CD14-positive monocyte (primary cell): ENCODE measurements at places on chromosomes 13 and 19.

GRCh38 chr13:60331249-60332012 is 65.6 kb upstream of the TDRD3 start:
- DNase-seq, result no peak

- no peak for DNase-seq
Measured at GRCh38 chr13:46472384-46472783, 80.6 kb upstream of the LRCH1 start.

- no peak for DNase-seq
Measured at GRCh38 chr13:78722700-78723099, 63.7 kb upstream of the OBI1 start.

- no peak for DNase-seq
Measured at GRCh38 chr19:33396701-33397535, 23.4 kb downstream of the CEBPG start.

GRCh38 chr13:110380359-110381028 is 73.4 kb downstream of the COL4A2 start:
- DNase-seq, result no peak

DNA sequence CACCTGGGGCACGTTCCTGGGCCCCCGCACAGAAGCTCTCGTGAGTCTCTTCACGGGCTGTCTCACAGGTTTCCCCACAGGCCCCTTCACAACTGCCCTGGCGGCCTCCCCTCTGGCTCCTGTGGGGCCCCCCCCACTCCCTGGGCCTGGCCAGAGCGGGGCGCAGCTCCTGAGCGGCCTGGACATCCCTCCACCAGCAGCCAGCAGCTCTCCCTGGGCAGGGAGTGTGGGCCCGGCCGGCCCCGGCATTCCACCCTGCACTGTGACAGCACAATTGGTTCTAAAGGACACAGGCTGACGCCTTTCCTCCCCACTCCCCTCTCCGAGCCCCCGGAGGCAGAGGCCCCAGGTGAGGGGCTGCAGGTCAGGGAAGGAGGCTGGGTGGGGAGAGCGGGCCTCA is 9.5 kb upstream of the TIMM13 start:
- DNase-seq, result no peak

DNA sequence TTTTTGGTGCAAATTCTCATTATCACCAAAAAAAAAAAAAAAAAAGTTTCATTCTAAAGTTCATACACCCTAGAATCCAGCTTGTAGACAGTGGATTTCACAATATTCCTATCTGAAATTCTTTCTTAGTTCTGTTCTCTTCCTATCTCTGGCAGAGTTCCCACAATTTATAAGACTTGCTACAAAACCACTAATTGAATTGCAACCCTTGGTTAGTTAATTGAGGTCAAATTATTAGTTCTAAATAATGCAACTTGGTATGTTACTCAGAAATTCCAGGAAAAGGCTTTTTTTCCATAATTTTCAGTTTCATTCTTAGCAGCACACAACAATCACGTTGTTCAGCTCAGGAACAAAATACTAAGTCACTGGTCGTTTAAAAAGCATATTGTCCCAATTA is 58.5 kb downstream of the SPATA13 start:
- DNase-seq, result no peak

DNA sequence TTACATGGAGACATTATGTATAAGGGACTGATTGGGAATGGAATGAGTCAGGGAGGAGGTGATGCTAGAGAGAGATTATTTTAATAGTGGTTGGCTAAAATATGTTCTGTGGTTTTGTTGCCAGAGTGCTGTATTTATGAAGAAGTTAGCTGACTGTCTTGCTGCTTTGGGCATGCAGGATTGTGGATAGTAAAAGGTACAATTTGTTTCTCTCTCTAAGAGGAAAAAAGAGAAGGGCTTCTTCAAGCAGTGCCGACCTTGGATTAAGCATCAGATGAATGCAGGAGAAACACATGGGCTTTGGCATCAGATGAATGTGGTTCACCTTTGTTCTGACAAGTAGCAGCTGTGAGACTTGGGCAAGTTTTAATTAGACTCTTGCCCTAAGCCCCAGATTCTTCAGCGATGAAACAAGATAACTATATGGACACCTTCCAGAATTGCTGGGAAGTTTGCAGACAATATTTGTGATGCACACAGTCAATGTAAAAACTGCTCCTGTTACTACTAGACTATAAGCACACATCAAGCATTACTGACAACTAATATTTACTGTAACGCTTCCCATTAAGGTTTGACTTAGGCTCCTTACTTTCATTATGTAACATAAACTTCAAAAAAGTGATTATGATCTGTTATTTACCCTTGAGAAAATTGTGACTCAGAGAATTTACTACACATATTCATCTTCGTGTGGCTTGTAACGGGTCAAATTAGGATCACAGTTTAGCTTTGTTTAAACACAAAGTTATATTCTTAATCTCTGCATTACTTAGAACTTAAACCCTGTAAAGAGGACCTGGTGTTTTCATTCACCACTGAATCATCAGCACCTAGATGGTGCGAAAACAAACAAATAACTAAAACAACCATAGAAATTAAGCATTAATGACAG is 824.0 kb downstream of the PCDH9 start:
- DNase-seq, result no peak

- no peak for DNase-seq
Measured at GRCh38 chr19:2355168-2356035, 4.7 kb upstream of the TMPRSS9 start.

DNA sequence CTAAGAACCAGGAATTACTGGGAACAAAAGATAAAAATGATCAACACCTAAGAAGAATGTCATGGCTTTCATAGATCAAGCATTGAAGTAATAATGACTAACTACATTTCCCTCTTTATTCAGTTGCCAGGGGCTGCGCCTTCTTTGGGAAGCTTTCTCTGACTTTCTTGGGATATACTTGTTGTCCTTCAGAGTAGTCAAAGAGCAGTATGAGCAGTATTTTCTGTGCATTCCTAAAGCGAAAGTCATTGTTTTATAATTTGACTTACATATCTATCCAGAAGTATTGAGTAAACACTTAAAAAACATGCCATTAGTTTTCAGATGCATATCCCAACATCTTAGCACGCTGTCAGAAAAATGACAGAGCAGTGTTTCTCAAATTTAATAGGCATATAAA is 2412.4 kb downstream of the PCDH9 start:
- no peak for DNase-seq

- DNase-seq, result no peak
Measured at GRCh38 chr13:41085961-41086585, 24.8 kb downstream of the WBP4 start.

GRCh38 chr13:80881495-80881894 is 540.6 kb upstream of the SPRY2 start:
- DNase-seq, result no peak

GRCh38 chr19:38650172-38650775 is 2.8 kb downstream of the ACTN4 start:
- DNase-seq, result no peak

DNA sequence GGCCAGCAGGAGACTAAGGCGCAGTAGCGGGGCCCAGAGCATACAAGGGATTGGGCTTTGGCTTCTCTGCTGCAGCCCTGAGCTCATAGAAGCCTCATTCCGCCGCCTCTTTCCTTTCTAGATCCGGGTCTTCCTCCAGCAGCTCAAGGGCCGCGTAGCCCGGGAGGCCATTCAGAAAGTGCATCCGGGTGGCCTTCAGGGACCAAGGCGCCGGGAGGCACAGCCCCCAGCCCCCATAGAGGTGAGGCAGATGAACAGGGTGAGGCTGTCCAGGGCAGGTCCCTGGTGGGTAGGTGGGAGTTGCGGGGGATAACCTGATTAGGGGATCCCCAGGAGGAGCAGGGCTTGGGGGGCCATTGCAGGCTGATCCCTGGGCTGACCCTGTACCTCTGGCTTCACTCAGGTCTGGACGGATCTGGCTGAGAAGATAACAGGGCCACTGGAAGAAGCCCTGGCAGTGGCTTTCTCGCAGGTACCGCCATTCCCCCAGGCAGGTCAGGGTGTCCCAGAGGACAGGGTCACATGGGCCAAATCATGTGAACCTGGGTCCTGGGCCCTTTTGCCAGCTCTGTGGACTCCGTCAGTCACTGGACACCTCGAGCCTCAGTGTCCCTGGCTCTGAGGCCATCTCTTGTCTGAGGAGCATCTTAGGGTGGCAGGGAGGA is 1.3 kb downstream of the SNAPC2 start:
- DNase-seq, result no peak

DNA sequence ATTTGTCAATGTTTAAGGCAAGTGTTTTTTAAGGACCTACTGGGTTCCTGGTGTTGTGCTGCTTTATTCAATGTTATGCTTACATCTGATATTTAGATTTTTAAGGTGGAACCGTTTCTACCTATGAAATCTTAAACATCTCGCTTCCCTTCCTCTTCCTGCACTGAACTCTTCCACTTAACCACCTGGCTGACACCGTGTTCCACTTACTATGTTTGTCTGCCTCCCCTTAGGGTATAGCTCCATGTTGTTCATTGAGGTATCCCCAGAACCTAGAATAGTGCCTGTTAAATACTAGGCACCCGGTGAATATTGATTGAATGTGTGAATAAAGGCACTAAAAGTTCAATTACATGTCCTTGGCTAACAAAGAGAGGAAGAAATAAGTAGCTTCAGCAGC is 104.9 kb downstream of the RNF17 start:
- no peak for DNase-seq

DNA sequence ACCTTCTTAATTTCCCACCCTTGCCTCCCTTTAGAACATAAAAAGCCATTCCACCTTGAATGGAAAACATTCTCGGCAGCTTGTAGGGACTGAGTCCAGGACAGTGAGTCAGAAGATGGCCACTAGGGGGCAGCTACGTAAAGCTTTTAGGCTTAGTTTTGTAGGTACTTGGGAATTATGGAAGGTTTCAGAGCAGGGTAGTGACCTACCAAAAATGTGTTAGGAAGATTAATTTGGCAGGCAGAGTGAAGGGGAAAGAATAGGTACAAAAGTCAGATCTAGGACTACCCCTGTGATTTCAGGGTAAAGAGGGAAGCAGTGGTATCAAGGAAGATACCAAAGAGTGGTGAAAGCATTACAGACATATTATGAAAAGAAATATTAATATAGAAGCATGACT is 198.4 kb downstream of the NDFIP2 start:
- peak; percentile 52 for DNase-seq

GRCh38 chr19:46463516-46463915 is 7.8 kb downstream of the PNMA8A start:
- no peak for DNase-seq

GRCh38 chr13:66224663-66225062 is 1005.5 kb downstream of the PCDH9 start:
- DNase-seq, result no peak

GRCh38 chr13:70172946-70173597 is 64.8 kb upstream of the KLHL1 start:
- no peak for DNase-seq

- no peak for DNase-seq
Measured at GRCh38 chr13:99746637-99747402, 224.7 kb downstream of the ZIC5 start.

GRCh38 chr13:111295886-111296285 is 24.6 kb upstream of the TEX29 start:
- DNase-seq, result no peak

- no peak for DNase-seq
Measured at GRCh38 chr19:28582796-28583195, 630.2 kb downstream of the UQCRFS1 start.

DNA sequence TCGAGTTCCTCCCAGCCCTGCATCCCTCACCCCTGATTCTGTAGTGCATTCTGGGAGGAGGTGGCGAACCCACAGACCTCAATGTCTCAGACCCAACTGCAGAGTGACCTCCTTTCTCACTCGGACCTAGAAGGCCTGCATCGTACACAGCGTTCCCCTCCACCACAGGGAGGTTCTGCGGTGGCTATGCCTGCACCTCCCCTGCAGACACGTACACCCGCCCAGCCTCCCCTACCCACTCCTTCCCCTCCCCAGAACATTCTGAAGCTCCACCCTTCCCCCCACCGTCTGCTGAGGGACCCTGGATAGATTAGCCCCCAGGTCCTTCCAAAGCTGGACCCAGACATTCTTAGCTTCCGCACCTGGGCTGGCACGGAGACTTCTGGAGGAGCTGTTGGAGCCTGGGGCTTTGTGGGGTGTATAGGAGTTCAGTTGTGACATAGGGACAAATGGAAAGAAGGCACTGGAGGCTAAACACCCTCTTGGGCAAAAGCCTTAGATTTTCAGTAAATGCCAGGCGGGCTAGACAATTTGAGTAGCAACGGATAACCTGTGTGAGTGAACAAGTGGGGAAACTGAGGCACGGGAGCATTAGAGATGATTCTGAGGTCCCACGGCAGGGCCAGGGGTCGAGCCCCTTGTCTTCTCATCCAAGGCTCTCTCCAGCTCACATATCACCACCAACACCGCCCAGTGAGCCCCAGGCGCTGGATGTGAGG is 420 bp upstream of the FSD1 start:
- no peak for DNase-seq

GRCh38 chr13:66513728-66514127 is 716.4 kb downstream of the PCDH9 start:
- no peak for DNase-seq

GRCh38 chr13:67880916-67881315 is 650.8 kb upstream of the PCDH9 start:
- no peak for DNase-seq

DNA sequence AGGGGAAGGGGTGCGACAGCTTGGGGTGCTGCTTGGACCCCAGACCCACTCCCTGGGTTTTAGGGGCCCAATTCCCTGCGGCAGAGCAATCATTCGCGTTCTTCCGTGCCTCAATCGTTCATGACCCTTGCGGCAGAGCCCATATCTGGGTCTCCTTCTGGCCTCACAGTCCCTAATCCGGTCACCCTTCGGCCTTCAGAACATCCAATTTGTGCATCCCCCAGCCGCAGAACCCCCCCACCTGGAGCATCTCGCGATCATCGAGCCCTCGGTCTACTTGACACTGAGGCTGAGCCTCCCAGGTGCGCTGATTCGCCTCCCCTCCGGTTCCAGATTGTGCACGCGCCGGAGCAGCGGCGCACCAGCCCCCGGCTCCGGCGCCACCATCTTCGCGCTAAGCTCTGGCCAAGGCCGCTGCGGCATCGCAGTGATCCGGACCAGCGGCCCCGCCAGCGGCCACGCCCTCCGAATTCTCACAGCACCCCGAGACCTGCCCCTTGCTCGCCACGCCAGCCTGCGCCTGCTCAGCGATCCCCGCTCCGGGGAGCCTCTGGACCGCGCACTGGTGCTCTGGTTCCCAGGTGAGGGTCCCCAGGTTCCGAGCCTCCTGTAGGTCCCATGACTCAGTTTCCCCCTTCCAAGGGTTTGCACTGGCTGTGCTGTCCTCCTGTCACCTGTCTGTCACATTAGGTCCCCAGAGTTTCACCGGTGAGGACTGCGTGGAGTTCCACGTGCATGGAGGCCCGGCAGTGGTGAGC is 501 bp downstream of the GTPBP3 start:
- DNase-seq, result no peak

DNA sequence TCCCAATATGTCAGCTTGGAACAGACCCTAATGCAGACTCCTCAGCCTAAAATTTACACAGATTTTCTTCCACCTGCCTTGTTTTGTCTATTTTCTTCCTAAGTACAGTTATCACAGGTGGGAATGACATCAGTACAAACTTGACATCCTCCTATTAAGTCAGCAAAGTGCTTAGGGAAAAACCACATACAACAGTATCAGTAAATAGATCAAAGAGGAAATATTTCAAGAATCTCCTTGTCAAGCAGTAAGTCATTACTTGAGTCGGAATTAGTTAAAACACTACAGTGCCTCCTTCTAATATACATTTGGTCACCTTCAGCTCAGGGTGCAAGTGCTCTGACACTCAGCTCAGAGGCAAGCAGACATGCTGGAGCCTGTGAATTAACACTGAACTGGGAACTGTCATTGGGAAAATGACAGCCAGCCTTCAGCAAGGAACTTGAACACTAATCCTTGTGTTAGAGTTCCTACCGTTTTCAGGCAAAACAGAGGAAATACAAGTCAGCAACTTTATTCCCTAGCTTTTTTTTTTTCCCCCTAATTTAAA is 394.3 kb upstream of the HTR2A start:
- DNase-seq, result no peak
